ENCODE measurements at places on chromosomes 4 and X.

- no peak overlapping the region for H3K27ac ChIP-seq
- H3K4me1 ChIP-seq, result no peaks in the 10 kb centered on the region
- H3K36me3 ChIP-seq, result no peaks in the 10 kb centered on the region
- no peak overlapping the region for H3K4me3 ChIP-seq
- no peak for DNase-seq
These were observed 89.4 kb downstream of the FTHL17 start for GRCh38 chrX:30982467-30982866.

DNA sequence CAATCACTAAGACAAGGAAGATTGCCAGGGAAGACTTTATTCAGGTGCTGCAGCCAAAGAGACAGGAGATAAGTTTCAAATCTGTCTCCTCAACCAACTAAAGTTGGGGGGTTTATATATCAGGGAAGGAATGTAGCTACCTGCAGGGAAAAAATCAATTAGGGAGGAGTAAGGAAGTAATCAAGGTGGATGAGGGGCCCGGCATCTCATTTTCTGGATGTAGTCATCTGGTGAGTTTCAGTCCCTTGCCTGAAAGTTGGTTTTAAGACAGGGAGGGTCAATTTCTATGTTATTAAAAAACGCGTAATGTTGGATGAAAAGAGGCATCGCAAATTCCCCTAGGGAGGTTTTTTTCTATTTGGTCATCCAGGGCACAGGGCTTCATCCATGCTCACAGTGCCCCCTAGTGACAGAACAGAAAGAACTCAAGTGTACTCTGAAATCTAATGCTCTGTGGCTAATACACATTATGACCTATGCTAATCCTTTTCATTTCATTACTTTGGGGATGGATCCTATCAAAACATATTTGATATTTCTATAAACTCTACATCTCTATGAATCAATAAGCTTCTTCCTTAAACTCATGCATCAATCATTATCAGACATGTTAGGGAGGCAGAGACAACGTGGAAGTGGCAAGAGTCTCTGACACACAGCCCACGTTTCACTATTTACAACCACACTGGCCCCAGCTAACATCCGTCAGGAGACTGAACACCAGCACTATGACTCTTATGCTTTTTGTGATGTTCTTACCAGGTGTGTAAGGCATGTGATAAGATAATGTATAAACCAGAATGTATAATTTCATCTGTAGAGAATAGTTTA, 1577.0 kb upstream of the TENM3 start:
- H3K4me3 ChIP-seq, result no peak overlapping the region
- no peak overlapping the region for H3K27ac ChIP-seq
- no peak for DNase-seq
- no peaks in the 10 kb centered on the region for H3K36me3 ChIP-seq
- H3K4me1 ChIP-seq, result no peaks in the 10 kb centered on the region
- no peaks in the 10 kb centered on the region for H3K27me3 ChIP-seq

DNA sequence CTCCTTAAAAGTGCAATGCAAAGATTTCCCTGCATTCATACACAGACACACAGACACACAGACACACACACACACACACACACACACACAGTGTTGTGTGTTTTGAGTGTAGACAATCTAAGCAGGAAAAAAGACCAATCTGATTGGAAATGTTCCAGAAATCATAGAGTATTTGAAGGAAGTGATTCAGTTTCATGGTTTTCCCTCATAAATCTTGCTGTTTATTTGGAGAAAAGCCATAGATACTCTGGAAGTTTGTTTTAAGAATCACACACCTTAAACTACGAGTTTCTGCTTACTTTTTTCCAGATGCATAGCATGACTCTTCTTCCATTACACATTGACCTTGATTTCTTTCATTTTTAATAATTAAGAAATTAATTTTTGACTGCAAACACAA, 298.5 kb upstream of the BMP3 start:
- no peak overlapping the region for H3K4me3 ChIP-seq
- H3K4me1 ChIP-seq, result no peaks in the 10 kb centered on the region
- no peaks in the 10 kb centered on the region for H3K36me3 ChIP-seq
- DNase-seq, result no peak
- H3K27ac ChIP-seq, result no peak overlapping the region

GRCh38 chr4:186097386-186097785, 7.1 kb upstream of the FAM149A start:
- H3K27me3 ChIP-seq, result no peaks in the 10 kb centered on the region
- H3K4me3 ChIP-seq, result no peak overlapping the region
- H3K27ac ChIP-seq, result no peak overlapping the region
- H3K36me3 ChIP-seq, result no peaks in the 10 kb centered on the region
- no peaks in the 10 kb centered on the region for H3K4me1 ChIP-seq

DNA sequence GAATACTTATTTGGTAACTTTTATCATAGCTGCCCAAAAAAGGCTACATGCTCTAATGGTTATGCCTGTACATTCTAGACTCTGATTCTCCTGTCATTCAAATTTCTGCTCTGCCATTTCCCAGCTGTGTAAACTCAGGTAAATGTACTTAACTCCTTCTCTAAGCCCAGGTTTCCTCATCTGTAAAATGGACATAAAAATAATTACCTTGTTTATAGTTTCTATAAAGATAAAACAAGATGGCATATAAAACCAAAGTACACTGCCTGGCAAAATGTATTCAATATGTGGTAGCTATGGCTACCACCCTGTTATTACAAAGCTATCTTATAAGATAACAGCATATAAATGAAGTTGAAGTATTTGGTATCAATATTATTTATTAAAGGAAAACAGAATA, 158.8 kb downstream of the PPARGC1A start:
- H3K36me3 ChIP-seq, result no peaks in the 10 kb centered on the region
- H3K4me1 ChIP-seq, result no peaks in the 10 kb centered on the region
- no peak for DNase-seq
- no peak overlapping the region for H3K27ac ChIP-seq
- H3K4me3 ChIP-seq, result no peak overlapping the region

- no peak overlapping the region for H3K4me3 ChIP-seq
- H3K4me1 ChIP-seq, result no peaks in the 10 kb centered on the region
- peaks cover 36% of the 10 kb centered on the region for H3K36me3 ChIP-seq
- no peak for DNase-seq
- no peaks in the 10 kb centered on the region for H3K27me3 ChIP-seq
These were observed 41.1 kb downstream of the HPF1 start for GRCh38 chr4:169716677-169717076.

GRCh38 chr4:12724510-12724909, 759.6 kb downstream of the RAB28 start:
- no peaks in the 10 kb centered on the region for H3K27me3 ChIP-seq
- H3K4me3 ChIP-seq, result no peak overlapping the region
- H3K4me1 ChIP-seq, result no peaks in the 10 kb centered on the region
- H3K27ac ChIP-seq, result no peak overlapping the region
- no peak for DNase-seq
- H3K36me3 ChIP-seq, result no peaks in the 10 kb centered on the region

GRCh38 chrX:302975-303374, 15.6 kb downstream of the GTPBP6 start:
- peaks cover 79% of the 10 kb centered on the region for H3K36me3 ChIP-seq
- H3K27me3 ChIP-seq, result no peaks in the 10 kb centered on the region
- H3K4me3 ChIP-seq, result no peak overlapping the region
- DNase-seq, result no peak

GRCh38 chr4:185508181-185508580, 27.1 kb downstream of the PDLIM3 start:
- H3K36me3 ChIP-seq, result no peaks in the 10 kb centered on the region
- H3K4me3 ChIP-seq, result no peak overlapping the region
- H3K4me1 ChIP-seq, result peaks cover 3% of the 10 kb centered on the region
- no peak for DNase-seq
- no peaks in the 10 kb centered on the region for H3K27me3 ChIP-seq

- peaks cover 22% of the 10 kb centered on the region for H3K36me3 ChIP-seq
- peaks cover 20% of the 10 kb centered on the region for H3K4me1 ChIP-seq
- no peak overlapping the region for H3K4me3 ChIP-seq
- no peak overlapping the region for H3K27ac ChIP-seq
These were observed 5.8 kb downstream of the HERC3 start for GRCh38 chr4:88597970-88598660.

DNA sequence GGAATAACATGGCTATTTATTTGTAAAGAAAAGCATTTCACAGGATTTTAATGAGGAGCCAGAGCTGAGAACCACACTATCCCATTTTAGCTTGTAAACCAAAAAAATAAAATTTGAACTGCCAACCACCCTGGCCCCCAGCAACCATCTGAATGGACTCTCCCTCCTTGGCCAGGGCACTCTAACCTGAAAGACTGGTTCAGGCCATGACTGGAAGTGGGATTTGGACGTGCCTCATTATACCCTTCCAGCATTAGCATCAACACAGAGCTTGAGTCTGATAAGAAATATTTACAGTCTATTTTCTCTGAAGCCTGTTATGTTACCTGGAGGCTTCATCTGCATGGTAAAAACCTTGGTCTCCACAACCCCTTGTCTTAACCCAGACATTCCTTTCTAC, 30.0 kb downstream of the METAP1 start:
- no peaks in the 10 kb centered on the region for H3K36me3 ChIP-seq
- no peak overlapping the region for H3K4me3 ChIP-seq
- H3K4me1 ChIP-seq, result peaks cover 9% of the 10 kb centered on the region

GRCh38 chr4:118313098-118313497, 39.7 kb downstream of the PRSS12 start:
- no peaks in the 10 kb centered on the region for H3K36me3 ChIP-seq
- no peaks in the 10 kb centered on the region for H3K27me3 ChIP-seq
- H3K27ac ChIP-seq, result no peak overlapping the region

- no peak overlapping the region for H3K27ac ChIP-seq
- H3K4me1 ChIP-seq, result no peaks in the 10 kb centered on the region
- H3K27me3 ChIP-seq, result no peaks in the 10 kb centered on the region
- H3K36me3 ChIP-seq, result no peaks in the 10 kb centered on the region
These were observed 15.7 kb downstream of the L1CAM start for GRCh38 chrX:153870288-153870690.

DNA sequence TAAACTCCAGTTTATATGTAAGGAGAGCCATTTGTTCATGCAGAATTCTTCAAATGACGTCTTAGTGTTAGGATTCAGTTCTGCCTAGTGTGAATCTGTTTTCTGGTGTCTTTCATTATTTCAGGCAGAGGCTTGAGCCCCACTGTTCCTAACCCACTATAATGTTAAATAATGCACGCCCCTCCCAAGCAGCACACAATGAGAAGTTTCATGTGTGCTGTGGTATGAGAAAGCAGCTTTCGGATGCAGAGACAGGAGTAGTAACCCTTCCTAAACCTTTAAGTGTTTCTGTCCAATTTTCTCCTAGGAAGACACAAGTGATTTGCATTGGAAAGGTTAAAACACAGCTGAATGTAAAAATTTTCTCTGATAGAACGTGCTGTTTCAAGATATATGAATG, 54.5 kb downstream of the TRIM2 start:
- H3K27me3 ChIP-seq, result no peaks in the 10 kb centered on the region
- no peak overlapping the region for H3K4me3 ChIP-seq
- no peaks in the 10 kb centered on the region for H3K36me3 ChIP-seq

DNA sequence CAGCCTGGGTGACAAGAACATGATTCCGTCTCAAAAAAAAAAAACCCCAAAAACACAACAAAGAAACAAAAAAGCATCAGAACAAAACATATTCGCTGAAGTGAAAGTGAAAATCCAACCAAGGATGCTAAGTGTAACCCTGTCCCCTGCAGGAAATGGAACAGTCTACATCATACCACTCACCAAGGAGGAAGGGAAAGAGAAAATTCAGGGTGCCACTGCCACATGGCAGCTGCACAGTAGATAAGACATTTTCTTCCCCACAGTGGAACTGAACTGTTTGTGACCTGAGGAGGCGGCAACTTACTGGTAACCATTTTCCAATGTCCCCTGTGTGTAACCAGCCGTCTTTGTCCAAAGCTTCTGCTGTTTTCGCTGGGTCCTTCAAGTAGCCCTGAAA, 28.2 kb upstream of the CENPU start:
- H3K4me1 ChIP-seq, result no peaks in the 10 kb centered on the region
- no peak for DNase-seq
- H3K4me3 ChIP-seq, result no peak overlapping the region
- peaks cover 86% of the 10 kb centered on the region for H3K36me3 ChIP-seq

- no peak for DNase-seq
- no peaks in the 10 kb centered on the region for H3K36me3 ChIP-seq
These were observed 326.4 kb downstream of the TENM3 start for GRCh38 chr4:182569561-182569960.

DNA sequence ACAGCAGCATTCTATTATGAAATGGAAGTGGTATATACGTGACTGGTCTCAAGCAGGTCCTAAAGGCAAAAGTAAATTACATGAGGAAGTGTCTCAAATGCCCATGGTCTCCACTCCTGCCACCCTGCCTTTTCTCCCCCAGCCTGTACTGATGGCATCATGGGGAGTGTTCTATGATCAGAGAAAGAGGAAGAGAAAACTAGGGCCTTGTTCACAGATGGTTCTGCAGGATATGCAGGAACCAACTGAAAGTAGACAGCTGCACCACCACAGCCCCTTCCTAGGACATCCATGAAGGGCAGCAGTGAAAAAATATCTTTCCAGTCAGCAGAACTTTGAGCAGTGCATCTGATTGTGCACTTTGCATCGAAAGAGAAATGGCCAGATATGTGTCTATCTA, 901.5 kb downstream of the ARAP2 start:
- H3K36me3 ChIP-seq, result no peaks in the 10 kb centered on the region
- no peaks in the 10 kb centered on the region for H3K27me3 ChIP-seq
- DNase-seq, result no peak
- no peaks in the 10 kb centered on the region for H3K4me1 ChIP-seq

- H3K27me3 ChIP-seq, result no peaks in the 10 kb centered on the region
- H3K36me3 ChIP-seq, result no peaks in the 10 kb centered on the region
- no peak overlapping the region for H3K27ac ChIP-seq
- H3K4me1 ChIP-seq, result no peaks in the 10 kb centered on the region
- H3K4me3 ChIP-seq, result no peak overlapping the region
These were observed 182.7 kb downstream of the KIT start for GRCh38 chr4:54840430-54840829.

DNA sequence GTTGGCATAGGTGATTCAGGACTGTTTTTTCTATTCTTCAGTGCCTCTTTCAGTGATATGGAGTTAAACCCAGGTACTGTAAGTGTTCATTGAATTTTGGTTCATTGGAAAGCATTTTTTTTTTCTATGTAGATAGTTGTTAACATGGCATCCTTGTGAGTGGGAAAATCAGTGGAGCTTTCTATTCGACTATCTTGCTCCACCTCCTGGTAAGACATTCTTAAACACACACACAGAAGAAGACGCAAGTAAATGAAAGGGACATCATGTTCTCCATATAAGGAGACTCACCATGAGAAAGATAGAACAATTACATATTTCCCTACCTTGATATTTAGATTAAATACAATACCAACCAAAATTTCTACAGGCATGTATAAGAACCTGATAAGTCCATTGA, 598.5 kb upstream of the SPANXN1 start:
- H3K27me3 ChIP-seq, result no peaks in the 10 kb centered on the region
- H3K4me1 ChIP-seq, result no peaks in the 10 kb centered on the region
- no peak overlapping the region for H3K4me3 ChIP-seq
- H3K27ac ChIP-seq, result no peak overlapping the region
- H3K36me3 ChIP-seq, result no peaks in the 10 kb centered on the region
